ENCODE measurements at places on chromosomes 13 and 19.

- DNase-seq: no peak
These were observed 271.4 kb downstream of the NALCN start for GRCh38 chr13:101144808-101145419.

DNA sequence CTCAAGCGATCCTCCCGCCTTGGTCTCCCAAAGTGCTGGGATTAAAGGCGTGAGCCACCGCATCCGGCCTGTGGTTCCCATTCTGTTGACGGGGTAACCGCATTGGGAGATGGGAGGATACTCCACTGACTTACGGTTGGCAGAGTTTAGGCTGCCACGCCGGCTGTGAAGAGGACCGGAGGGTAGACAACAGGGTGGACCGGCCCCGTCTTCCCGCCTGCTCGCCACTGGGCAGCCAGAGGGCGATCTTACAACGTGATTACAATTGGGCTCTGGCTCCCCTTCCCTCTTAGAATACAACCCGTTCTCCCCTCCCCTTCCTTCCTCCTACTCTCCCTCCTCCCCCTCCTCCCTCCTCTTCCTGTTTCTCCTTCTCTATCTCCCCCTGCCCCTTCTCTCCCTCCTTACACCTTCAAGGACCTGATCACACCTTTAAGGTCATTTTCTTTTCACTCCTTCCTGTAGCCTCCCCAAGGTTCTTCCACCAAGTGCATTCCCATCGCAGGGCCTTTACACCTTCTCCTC, 957 bp upstream of the CCDC194 start:
- DNase-seq: no peak

DNA sequence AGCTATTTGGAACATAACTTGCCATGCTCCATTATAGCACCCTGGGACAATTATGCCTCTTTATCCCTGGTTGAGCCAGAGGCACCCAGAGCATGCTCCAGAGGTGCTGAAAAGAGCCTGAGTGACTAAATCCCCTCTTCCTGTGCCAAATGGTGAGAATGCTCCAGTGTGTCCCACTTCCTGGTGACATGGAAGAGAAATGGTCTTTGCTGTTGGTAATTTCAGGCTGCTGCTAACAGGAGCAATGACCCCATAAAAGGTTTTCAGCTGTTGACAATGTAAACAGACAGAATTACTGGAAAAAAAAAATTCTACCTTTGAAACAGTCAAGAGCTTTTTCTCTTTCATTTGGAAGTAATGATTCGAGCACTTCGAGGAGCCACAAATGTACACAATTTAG, 341.8 kb downstream of the FGF9 start:
- DNase-seq: no peak

- DNase-seq: no peak
These were observed 19.4 kb upstream of the F7 start for GRCh38 chr13:113086031-113086750.

- no peak for DNase-seq
These were observed 110.3 kb downstream of the MIPEP start for GRCh38 chr13:23778879-23779278.

DNA sequence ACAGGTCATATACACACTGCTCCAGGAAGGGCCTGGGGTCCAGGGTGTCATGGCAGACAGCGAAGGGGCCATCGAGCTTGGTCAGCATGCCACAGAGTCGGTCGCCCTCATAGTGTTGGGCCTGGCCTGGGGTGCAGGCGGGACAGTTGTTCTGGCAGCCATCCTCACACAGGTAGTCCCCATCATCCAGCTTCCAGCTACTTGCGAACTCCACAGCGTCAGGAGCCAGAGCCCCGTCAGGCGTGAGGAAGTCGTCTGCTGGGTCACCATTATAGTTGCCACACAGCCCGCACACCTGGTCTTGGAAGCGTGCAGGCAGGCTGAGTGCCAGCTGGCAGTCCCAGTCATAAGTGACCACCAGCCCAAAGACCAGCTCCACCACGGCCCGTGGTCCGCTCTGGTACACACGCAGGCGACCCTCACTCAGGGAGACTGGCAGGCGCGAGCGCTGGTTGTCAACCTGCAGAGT, 16.2 kb downstream of the FCGBP start:
- no peak for DNase-seq
